ENCODE measurements at places on chromosomes 11 and 22. TPM values are rescaled to one million over a fixed set of nuclear protein-coding genes. Genes with fewer than 3 reads are reported as not detected.

DNA sequence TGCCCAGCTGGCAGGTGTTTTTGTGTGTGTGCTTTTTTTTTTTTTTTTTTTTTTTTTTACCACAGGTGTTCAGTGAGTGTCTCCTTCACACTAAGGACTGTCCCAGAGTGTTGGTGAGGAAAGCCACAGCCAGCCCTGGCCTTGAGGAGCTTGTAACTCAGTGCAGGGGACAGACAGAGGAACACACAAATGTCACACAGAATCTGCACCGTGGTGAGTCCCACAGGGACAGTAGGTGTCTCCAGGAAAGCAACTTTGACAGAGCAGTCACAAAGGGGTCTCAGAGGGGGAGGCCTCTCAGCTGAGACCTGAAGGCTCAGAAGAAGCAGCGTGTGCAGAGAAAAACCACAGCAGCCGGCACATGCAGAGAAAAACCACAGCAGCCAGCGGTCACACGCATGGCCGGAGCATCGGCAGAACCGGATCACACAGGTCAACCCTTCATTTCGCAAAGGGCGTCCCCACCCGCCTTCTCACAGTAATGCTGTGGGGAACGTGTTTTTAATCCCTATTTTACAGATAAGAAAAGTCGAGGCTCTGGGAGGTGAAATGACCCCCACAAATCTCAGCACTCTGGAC lies 101.7 kb upstream of the PRR5 start:
- DNase-seq: no peak

Gene APOL4
- total RNA-seq: 4.3 TPM

Gene OR2AT4
- total RNA-seq: not detected

DNA sequence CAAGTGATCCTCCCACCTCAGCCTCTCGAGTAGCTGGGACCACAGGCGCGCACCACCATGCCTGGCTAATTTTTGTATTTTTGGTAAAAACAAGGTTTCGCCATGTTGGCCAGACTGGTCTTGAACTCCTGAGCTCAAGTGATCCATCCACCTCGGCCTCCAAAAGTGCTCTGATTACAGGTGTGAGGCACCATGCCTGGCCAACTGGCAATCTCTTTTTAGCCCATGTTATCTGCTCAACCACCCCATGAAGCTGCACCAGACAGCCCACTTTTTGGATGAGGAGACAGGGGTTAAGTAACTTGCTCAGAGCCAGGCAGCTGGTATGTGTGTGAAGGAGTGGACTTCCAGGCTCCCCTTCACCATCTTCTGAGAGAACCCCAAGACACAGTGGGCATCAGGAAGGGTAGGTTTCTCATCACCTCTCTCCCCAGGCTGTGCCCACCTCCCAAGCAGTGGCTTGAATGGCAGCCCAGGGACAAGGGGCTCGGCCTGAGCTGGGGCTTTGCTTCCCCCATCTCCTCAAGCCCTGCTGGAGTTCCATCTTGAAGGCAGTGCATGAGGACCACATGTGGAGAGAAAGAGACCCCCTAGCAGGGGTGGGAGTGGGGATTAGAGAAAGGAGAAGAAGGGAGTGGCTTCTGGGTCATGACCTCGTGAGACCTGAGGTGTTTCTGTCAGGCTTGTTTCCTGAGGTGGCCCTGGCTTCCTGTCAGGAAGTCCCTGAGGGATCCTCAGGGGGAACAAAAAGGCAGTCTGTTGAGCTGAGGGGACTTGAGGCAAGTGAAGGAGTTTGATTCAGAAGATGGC lies 87.5 kb upstream of the PARVA start:
- no peak for DNase-seq

- DNase-seq: no peak
Measured at GRCh38 chr11:36427079-36427478, 83.0 kb downstream of the TRAF6 start.

DNA sequence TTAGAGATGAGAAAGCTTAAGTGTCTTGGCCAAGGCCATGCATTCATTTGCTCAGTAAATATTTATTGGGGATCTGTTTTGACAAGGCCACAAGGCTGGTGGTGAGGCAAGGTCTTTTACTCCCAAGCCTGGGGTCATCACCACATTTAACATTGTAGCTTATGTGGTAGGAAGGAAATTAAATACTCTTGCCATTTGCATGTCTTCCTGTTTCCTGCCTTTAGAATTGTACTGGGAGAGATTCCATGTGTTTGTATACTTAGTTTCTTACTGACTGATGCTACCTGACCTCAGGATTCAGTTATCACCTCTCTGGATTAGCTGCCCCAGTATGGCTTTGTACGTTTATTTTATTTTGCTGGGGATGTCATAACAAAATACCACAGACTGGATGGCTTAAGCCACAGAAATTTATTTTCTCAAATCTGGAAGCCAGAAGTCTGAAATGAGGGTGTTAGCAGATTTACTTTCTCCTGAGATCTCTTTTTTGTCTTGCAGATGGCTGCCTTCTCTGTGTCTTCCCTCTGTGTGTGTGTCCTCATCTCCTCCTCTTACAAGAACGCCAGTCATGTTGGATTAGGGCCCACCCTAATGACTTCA lies 44.8 kb downstream of the SPECC1L start:
- DNase-seq: no peak

DNA sequence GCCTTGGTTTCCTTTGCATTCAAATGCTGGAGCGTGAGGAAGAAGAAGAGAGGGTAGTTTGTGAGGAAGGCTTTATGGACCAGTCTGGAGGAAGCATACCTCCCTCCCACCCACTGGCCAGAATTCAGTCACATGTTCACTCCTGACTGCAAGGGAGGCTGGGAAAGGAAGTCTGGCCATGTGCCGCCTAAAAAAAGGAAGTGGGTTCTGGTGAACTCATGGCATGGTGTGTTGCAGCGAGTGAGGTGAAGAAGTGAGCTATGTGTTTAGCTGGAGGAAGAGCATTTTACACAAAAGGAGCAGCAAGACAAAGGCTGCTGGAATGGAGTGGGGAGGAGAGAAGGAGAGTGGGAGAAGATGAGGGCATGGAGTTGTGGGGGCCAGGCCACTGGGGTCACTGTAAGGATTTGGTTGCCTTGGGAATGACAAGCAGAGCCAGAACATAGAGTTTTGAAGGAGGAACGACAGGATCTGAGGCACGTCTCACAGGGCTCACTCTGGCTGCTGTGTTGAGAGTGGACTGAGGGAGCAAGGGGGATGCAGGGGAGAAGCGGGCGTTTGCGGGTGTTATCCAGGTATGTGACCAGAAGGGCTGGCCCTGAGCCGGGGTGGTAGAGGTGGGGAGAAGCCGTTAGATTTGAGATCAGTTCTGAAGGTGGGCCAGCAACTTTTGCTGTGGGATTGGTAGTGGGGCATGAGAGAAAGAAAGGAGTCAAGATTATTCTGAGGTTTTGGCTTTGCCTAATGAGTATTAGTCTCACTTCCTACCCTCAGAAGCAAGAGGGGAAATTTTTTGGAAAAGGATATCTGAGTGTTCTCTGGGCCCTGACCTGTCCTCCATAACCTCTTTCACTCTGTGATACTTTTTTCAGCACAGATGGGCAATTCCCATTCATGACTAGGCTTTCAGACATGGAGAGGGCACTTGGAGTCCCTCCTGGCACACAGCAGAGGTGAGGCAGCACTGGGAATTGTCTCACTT lies 26.4 kb downstream of the BMAL1 start:
- no peak for DNase-seq

Gene C1QTNF5
- not detected for total RNA-seq

- DNase-seq: no peak
Measured at GRCh38 chr11:15119826-15120225, 5.1 kb downstream of the INSC start.

GRCh38 chr11:65150509-65151299 lies 16.4 kb upstream of the SYVN1 start:
- peak; percentile 96 for DNase-seq

GRCh38 chr11:12671370-12671769 lies 2.9 kb upstream of the TEAD1 start:
- no peak for DNase-seq

Gene FGF3
- not detected for total RNA-seq

Gene CASP5
- total RNA-seq: not detected

- no peak for DNase-seq
Measured at GRCh38 chr11:131841028-131841427, 470.6 kb downstream of the NTM start.

DNA sequence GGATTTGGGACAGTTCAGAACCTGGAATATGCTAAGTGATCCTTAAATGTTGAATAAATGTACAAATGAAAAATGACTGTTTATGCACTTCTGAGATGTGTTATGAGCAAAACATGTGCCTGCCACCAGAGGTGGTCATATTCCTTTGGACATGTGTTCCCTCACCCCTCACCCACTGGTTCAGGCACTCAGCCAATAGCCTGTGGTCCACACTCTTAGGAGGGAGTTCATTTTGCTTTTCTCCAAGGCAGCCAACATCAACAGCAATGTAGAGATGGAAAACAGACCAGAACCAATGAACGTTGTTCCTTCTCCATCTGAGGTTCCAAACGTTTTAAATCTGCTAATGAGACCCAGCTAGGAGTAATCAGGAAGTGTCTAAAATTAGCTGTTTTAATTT lies 44.0 kb downstream of the RPUSD4 start:
- no peak for DNase-seq

Gene NEAT1
- 605 TPM for total RNA-seq

- no peak for DNase-seq
Measured at GRCh38 chr11:17179970-17180369, 27.8 kb downstream of the PIK3C2A start.

GRCh38 chr11:44533921-44534711 lies 31.3 kb upstream of the CD82 start:
- no peak for DNase-seq

Gene C1QTNF4
- not detected for total RNA-seq

DNA sequence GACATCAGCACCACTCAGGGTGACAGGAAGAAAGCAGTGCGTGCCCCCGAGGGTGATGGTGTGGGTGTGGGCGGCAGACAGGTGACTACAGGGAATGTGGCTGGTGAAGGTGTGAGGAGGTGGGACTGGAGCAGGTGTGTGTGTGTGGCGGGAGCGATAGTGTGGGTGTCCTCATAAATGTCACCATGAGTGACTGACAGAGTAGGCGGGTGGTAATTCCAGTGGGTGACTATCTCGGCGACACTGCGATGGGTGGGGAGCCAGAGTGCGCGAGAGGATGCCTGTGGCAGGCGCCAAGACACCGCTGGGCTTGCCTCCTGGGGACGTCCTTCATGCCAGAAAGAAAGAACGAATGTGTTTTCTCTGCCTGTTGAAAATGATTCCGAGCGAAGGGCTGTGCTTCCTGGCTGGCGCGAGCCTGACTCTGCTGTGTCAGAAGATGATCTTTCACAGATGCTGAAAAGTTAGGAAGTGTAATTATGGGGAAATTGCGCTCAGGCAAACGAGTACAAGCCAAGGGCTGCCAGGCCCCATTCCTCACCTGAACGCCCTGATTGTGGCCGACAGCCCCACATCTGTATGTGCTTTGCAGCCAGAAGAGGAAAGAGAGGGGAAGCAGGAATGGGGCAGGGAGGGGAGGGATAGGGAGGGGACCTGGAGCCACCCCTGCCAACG lies 98.8 kb upstream of the CD82 start:
- no peak for DNase-seq

Gene POU2AF3
- total RNA-seq: 3.4 TPM

DNA sequence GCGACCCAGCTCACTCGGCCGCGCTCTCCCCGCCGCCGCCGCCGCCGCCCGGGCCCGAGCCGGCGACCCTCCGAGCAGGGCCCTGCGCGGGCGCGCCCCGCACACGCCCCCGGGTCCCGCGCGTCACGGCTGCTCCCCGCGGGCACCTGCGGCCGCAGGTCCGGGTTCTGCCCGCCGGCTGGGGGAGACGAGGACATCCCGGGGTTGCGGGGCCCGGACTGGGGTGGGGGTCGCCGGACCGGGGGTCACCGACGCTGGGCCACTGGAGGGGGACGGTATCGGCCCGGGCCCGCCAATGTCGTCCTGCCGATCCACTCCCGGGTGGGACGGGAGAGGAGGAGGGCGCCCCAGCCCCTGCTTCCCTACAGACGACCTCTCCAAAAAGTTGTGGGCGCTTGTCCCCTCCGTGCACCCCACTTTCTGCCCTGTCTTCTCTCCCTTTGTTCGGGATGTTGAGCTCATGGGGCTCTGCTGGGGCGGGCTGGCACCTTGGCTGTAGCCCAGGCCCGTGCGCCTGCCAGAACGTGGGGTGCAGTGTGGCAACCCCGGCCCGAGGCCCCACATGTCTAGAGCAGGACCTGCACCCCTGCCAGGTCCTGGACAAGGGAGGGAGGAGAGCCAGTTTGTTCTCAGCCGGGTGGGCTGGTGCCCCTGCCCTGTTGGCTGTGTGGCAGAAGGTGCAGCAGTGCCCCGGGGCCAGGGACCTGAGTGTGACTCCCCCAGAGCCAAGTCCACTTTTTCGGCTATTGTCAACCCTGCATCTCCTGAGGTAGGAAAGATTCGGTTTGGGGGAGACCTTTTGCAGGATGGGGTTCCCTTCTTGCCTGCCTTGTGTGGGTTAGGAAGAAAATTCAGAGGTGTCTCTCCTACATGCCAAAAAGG lies 40.2 kb upstream of the CELSR1 start:
- DNase-seq: no peak

Gene FOLR1
- total RNA-seq: 2.6 TPM

- DNase-seq: no peak
Measured at GRCh38 chr11:108117746-108118371, 3.5 kb upstream of the ACAT1 start.

DNA sequence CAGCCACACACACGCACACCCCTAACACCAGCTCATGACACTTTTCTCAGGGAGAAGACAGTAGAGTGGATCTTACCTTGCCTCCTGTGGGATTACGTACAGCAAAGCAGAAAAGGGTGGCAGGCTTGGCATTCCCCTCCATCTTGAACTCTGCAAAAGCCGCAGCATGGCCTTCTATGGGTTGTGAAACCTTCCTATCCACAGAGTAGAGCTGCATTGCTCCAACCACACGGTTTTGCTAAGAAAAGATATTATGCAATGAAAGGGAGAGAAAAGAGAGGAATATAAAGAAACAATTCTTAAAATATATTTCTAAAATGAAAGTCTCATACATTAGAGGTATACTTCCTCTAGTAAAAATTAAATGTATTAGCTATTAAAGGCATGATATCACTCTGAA lies 48.8 kb downstream of the CLTCL1 start:
- no peak for DNase-seq

Gene HTR3B
- total RNA-seq: not detected

GRCh38 chr11:107821199-107821927 lies 37.2 kb downstream of the SLC35F2 start:
- no peak for DNase-seq

Gene PAAF1
- total RNA-seq: 23.0 TPM

Gene C11orf86
- total RNA-seq: not detected

Gene PTGDR2
- total RNA-seq: 0.31 TPM

GRCh38 chr11:96357794-96358193 lies 14.8 kb upstream of the MAML2 start:
- DNase-seq: no peak

Gene C11orf68
- total RNA-seq: 27.4 TPM

Gene HIRA
- total RNA-seq: 36.4 TPM
